ENCODE measurements at places on chromosomes 11 and 22. TPM values are rescaled to one million over a fixed set of nuclear protein-coding genes. Genes with fewer than 3 reads are reported as not detected.

KLHDC7B gene
- not detected for total RNA-seq

ALDH3B1 gene
- total RNA-seq: 60.2 TPM

APLNR gene
- total RNA-seq: 0.11 TPM

POU2F3 gene
- total RNA-seq: not detected

TANGO2 gene
- total RNA-seq: 30.8 TPM

TRIM3 gene
- 23.7 TPM for total RNA-seq
